Neural crest cell (in vitro differentiated cells): ENCODE measurements at places on chromosomes 11 and 22. TPM values are rescaled to one million over a fixed set of nuclear protein-coding genes. Genes with fewer than 3 reads are reported as not detected.

The SELENOH gene
- total RNA-seq = 208 and 212 TPM in 2 replicates

The SHANK2 gene
- total RNA-seq = 7.6 and 10.0 TPM in 2 replicates

The TBX1 gene
- total RNA-seq = not detected in 2 replicates

DNA sequence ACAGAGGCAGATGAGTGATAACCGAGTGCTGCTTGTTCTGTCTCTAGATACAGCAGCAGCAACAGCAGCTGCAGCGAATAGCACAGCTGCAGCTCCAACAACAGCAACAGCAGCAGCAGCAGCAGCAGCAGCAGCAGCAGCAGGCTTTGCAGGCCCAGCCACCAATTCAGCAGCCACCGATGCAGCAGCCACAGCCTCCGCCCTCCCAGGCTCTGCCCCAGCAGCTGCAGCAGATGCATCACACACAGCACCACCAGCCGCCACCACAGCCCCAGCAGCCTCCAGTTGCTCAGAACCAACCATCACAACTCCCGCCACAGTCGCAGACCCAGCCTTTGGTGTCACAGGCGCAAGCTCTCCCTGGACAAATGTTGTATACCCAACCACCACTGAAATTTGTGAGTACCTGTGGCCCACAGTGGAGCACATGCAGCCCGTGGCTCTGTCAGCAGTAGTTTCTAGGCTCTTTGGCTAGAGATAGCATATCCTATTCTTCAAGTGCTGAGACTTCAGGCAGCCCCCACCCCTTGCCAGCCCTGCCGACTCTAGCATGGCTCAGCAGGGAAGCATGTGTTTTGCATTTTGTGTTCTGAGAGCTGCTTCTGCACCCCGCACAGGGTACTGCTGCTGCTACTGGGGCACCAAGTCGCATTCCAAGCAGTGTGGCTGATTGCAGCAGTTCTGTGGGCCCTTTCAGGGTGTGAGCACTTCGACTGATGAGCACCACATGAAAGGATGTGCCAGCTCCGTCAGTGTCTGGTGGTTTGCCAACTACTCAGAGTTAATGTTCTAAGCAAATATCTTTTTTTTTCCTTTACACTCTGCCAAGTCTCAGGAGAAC is 59.2 kb downstream of the MED15 start:
- DNase-seq = no peak

The MAP6 gene
- 52.7 and 57.7 TPM in 2 replicates for total RNA-seq

The OR8A1 gene
- total RNA-seq = not detected in 2 replicates

The TREH gene
- not detected in 2 replicates for total RNA-seq
